ENCODE measurements at places on chromosomes 1 and 21.

DNA sequence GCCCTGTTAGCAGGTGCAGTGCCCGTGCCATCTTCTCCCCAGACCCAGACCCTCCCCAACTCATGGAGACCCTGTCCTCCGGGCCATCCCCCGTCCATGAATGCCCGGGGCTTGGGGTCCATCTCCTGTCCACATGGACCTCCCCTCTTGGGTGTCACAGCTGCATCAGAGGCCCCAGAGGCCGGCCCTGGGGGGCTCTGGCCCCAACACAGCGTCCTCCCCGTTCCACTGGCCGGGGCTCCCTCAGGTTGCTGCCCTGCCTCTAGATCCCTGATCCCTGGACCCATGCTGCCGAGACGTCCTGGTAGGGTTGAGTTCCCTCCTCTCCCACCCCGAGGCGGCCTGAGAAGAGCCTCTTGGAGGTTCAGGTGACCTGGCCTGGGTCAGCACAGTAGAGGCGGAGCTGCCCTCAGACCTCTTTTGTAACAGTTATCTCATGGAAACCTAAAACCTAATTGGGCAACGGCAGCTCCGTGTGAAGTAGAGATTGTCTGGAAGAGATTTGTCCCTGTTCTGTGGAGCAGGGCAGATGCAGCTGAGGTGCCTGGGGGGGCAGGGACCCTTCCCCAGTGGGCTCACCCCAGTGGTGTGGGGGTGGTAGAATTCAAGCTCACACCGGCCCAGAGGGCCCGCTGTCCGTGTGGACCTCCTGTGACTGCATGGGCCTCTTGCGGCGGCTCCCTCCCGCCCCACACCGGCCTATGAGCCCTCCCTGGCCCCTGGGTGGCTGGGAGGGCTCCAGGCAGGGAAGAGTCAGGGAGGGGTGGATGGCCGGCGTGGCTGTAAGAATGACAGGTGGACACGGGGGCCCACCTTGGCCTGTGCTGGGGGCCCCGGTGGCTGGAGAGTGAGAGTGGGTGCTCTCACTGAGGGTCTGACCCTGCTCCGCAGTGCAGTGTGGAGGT is 56.1 kb downstream of the SKI start:
- no peak for DNase-seq

- no peak for DNase-seq
Observed at GRCh38 chr1:67339623-67340343, 32.1 kb downstream of the IL12RB2 start.

GRCh38 chr1:169697755-169698154 is 13.7 kb downstream of the SELL start:
- DNase-seq, result no peak

- DNase-seq, result no peak
Observed at GRCh38 chr1:245045087-245045881, 109.5 kb upstream of the KIF26B start.

- no peak for DNase-seq
Observed at GRCh38 chr1:226656201-226656600, 82.9 kb downstream of the ITPKB start.

DNA sequence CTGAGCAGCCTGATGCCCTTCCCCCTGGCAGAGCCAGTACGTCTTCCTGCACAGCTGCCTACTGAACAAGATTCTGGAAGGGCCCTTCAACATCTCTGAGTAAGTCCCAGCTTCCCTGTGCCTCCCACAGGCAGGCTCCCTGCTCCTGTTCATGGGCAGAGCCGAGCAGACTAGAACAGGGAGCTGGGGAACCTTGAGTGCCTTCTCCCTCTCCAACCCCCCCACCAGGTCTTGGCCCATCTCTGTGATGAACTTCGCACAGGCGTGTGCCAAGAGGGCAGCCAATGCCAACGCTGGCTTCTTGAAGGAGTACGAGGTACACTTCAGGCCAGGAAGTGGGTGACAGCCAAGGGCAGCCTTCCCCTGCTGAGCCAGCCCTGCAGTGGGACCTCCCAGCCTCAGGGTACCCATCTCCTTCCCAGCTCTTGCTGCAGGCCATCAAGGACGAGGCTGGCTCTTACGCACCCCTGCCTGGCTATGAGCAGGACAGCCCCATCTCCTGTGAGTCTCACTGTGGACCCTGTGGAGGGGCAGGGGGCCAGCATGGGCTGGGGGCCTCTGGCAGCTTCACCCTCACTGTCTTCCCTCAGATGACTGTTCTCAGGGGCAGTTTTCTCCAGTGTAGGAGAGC is 6.4 kb upstream of the LGR6 start:
- DNase-seq, result no peak

DNA sequence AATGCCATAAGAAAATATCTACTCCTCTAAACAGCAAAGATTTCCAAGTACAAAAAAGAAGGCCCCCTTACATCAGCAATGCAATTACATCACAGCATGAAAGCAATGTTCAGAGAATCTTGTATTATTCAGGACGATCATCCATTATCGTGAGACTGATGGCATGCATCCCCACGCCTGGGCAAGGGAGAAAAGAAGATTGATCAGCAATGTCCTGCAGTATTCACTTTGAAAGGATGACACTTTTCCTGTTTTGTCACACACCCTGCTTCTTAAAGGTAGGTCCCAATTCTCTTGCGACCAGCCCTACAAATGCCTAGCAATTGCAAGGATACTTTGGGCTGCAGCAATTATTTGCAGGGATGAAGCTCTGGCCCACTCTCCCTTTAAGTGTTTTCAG is 108.7 kb downstream of the TOMM20 start:
- no peak for DNase-seq

DNA sequence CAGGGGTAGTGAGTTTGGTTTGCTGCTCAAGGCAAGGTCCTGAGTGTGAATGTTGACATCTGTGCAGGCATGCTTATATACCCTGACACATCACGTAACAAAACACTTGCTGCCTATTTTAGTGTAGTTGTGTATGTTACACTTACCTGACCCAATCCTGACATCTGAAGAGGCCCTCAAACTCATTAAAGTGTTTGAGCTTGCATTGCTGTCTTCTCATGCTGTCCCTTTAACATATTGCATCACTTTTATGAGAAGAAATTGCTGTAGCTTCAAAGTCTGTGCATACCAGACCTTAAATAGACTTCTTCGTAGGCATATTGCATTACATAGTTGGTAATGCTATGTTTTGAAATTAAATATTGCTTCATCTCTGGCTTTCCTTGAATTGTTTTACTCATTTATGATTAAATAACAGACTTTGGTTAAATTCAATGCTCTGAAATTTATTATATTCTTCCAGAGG is at the start of gene KRTAP19-3:
Gene KRTAP19-3 (minus strand): TSS at position 51 of the 466 bp plus-strand sequence. CDS start 56 bp downstream, outside the sequence.
- no peak for DNase-seq

Measured in effector memory CD4-positive, alpha-beta T cell (primary cell).